Coronary artery (tissue), 2 donors: ENCODE measurements at places on chromosomes 7 and 10.

DNA sequence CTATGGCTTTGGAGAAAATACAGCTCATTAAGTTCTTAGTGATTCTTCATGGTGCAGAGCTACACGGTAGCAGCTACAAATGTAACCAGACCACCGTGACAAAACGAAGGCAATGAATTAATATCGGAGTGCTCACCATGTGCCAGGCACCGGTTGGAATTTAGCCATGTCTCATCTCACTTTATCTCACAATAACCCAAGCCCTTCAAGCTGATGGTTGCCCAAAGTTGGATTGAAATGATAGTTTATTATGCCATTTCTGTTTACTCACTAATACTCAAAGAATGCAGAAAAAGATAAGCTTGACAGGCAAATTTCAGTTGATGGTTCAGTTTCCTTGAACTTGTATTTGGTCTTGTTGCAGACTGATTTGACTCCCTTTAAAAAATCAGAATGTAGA, 312.6 kb downstream of the SKIDA1 start:
- no peak for DNase-seq

GRCh38 chr7:100208911-100209408, 10.8 kb upstream of the PVRIG start:
- no peak for DNase-seq

GRCh38 chr10:63642808-63643207, 121.6 kb downstream of the REEP3 start:
- DNase-seq = no peak

- peak; percentile 97 for DNase-seq
Measured at GRCh38 chr7:28685644-28686417, 272.3 kb downstream of the TRIL start.

- no peak for DNase-seq
Measured at GRCh38 chr7:113809581-113809980, 109.2 kb downstream of the PPP1R3A start.
